Activated CD8-positive, alpha-beta T cell treated with anti-CD3 and anti-CD28 coated beads, Interleukin-2, amount 10 ng/mL, durations not matched to agents 7 days and 5 days (primary cell): ENCODE measurements at places on chromosomes 3 and 15.
A peak's percentile ranks its signal among the peaks of the same experiment; 100 is the strongest.

GRCh38 chr15:91227117-91227516, 127.1 kb downstream of the SV2B start:
- DNase-seq = no peak

DNA sequence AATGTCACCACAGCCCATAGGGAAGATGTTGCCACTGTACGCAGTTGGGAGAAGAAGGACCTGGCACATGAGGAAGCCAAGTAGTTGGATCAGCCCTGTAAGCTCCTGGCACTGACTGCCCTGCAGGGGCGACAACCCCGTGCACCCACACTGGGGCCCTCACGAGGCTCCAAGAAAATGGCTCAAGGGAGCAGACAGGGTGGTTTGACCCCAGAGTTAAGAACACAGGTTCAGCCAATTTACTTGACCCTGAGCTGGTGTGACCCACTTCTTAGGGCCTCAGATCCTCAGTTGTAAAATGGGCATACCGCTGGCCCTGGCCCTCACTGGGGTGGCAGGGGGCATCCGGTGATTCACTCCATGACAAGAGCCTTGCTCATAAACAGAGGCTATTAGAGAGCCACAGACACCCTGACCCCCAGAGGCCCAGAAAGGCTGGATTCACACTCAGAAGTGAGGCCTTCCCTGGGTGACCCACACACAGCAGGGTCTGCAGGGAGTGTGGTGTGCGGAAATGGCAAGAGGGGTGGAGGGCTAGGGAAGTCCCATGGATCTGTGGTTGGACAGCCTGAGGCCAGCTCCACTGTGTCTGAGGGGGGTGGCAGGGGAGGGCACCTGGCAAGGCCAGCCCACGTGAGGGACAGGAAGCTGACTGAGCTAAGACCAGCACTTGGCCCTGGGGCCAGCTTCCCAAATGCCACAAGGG, 1.7 kb upstream of the HHATL start:
- DNase-seq = no peak

- DNase-seq = no peak
Observed at GRCh38 chr3:65508750-65509422, 529.8 kb downstream of the MAGI1 start.

GRCh38 chr15:57609805-57610529, 18.3 kb downstream of the MYZAP start:
- no peak for DNase-seq

- DNase-seq = no peak
Observed at GRCh38 chr15:60708684-60709083, 229.7 kb upstream of the ICE2 start.

- no peak for DNase-seq
Observed at GRCh38 chr15:78082106-78082742, 4.7 kb upstream of the TBC1D2B start.

GRCh38 chr3:5122741-5123706, 932 bp downstream of the ARL8B start:
- peak; percentile 37 for DNase-seq

DNA sequence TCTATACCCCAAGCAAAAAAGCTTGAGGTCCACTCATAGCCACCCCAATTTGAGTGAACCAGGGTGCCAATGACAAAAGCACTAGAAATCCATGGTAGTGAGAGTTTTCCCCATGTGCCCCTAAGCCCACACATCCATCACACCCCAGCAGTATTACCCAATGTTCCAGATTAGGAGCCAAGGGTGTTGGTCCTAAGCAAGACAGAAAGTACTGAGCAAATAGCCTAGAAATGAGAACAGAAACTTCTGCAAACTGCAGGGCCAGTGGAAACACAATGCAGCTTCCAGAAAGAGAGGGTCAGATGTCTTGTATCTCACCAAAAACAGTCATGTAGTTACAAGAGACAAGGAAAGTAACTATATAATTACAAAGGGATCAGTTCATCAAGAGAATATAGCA, 10.9 kb upstream of the OXTR start:
- no peak for DNase-seq

DNA sequence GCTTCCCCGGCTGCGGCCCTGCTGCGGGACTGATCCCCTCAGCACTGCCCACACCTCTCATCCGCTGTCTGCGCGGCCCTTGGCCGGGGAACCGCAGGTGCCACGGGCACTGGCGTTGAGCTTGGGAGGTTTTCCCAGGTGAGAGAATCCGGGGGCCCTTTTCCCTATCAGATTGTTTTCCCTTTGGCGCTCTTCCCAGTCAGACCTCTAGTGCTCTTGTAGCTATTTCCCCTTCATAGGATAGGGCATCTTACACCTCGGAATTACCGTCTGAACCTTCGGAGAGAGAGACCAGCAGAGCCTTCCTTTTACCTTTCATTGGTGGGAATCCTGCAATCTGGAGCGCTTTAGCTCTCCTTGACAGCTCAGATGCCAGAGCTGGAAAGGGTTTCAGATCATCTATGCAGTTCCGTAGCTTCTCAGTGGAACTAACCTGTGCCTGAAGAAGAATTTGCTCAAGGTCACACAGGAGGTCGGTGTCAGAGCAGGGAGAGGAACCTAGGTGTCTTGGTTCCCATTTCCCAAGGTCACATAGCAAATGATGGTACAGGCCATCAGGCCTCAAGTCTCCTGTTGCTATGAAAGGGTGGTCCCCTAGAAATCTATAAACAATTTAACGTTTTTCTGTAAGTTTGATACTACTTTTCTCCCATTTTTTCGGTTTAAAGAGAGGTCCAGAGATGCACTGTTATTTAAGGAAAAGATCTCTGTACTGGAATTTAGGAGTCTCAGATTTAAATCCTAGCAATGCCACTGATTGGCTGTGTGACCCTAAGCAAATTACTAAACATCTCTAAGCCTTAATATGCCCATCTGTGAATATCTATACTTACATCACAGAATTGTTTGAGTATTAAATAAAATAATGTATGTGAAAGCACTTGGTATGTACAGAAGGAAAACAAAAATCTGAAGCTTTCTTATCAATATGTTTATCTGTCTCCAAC, 916 bp downstream of the IDH3A start:
- DNase-seq = no peak

GRCh38 chr15:83064859-83065258, 2.2 kb downstream of the BTBD1 start:
- no peak for DNase-seq

DNA sequence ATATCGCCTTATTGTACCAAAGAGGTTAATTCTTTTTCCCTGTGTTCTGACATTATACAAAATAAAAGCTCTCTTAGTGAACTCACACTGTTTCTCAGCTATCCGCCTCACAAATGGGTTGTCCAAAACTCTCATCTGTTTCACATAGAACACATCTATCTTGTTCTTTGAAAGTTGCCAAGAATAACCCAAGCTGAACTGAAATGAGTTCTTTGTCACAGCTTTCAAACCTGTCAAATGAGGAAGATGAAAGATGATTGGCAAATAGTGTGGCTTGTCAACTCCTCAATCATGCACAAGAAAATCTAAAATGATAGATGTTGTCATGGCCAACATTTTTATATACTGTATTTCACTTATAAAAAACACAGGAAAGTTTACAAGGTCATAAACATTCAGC, 168.1 kb upstream of the OSTN start:
- no peak for DNase-seq

GRCh38 chr15:40344631-40345120, 3.9 kb upstream of the CCDC9B start:
- DNase-seq = peak; percentile 83

DNA sequence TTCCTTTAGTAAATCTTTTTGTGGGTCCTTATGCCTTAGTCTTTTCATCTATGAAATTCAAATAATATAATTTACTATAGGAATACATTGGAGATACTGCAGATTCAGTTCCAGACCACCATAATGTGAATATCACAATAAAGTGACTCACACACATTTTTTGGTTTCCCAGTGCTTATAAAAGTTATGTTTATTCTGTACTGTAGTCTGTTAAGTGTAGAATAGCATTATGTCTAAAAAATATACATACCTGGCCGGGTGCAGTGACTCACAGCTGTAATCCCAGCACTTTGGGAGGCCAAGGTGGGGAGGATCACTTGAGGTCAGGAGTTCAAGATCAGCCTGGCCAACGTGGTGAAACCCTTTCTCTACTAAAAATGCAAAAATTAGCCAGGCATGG, 53.9 kb upstream of the PAQR5 start:
- no peak for DNase-seq

DNA sequence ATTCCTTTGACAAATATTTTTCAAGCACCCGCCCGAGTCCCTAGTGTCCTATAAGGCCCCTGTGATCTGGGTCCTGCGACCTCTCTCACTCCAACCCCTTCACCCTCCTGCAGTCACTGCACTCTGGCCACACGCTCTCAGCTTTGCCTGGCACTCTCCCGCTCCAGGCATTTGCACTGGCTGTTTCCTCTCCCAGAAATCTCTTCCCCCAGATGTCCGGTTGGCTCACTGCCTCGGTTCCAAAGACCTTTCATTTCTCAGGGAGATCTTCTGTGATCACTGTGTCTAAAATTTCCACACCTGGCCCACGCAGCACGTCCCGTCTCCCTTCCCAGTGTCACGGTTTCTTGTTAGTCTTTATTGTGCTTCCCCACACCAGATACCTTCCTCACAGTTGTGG, 97.4 kb downstream of the WNT7A start:
- no peak for DNase-seq

DNA sequence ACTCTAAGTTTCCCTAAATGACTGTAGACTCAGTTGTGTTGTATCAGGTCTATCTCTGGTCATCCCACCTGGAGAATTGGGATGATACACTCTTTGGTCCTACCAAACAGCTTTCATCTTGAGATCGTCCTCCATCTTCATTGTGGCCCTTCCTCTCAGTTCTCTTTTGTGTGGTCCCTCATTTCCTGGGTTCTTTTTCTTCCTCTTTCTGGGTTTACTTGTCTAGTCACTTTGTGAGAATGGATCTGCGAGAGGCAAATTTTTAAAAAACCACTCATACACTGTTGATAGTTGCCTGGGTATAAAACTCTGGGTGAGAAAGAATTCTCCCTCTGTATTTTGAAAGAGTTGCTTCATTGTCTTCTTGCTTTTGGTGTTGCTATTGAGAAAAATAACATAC, 6.0 kb upstream of the AMOTL2 start:
- no peak for DNase-seq

- DNase-seq = no peak
Observed at GRCh38 chr3:20245781-20246180, 59.8 kb upstream of the SGO1 start.

DNA sequence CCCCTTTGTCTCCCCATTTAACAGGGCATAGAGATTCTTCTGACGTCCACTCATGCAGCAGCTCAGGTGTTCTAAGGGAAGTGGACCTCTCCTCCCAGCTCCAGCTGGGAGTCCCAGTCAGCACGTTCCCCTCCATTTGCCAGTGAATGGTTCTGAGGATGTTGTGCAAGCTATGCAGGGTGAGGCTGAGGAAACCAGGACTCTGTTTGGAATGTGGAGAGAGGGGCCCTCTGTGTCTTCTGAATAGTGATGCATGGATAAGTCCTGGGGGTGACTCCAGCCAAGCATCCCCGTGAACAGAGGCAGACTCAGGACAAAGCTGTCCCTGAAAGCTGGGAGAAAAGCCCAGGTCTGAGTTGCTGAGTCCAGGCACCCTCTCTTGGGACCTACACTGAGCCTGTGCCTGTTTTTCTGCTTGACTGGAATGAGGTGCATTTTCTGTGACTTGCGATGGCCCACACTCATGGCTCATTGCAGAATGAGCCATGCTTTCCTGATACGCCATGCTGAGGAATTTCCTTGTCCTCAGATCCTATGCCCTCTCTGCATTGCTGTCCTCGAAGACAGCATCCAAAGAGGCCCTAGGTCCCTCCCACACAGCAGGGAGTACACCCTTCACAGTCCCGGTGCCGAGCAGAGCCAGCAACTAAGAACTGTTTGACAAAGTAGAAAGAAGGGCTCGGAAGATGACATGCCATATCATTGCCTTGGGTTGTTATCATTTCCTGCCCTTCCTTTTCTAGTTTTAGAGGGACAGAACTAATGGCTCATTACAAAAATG, 185.2 kb downstream of the ATP10A start:
- DNase-seq = no peak

DNA sequence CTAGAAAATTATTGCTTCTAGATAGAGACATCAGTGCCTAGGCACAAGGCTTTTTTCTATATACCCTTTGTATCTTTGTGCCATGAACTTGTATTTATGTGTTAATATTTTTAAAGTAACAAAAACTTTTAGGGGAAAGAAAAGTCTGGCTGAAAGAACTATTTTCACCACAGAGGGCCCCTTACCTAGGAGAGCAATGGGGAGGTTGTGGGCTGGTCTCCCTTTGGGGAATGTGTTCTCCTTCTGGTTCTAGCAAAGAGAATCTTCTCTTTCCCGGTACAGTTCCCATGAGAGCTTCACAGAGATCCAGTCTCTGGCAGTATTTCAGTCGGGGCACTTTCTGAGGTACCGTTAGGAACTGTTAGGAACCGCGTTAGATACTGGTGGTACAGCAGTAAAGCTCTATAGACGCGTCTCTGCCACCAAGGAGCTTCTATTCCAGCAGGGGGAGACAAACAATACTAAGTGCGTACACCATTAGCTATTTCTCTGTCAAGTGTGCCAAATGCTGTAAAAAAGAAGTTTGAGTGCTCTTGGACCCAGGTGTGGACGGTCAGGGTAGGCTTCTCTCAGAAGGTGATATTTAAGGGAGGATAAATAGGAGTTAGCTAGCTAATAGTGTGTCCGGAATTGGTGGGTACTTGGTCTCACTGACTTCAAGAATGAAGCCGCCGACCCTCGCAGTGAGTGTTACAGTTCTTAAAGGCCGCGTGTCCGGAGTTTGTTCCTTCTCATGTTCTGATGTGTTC, 4.6 kb upstream of the EPB42 start:
- DNase-seq = peak; percentile 78

DNA sequence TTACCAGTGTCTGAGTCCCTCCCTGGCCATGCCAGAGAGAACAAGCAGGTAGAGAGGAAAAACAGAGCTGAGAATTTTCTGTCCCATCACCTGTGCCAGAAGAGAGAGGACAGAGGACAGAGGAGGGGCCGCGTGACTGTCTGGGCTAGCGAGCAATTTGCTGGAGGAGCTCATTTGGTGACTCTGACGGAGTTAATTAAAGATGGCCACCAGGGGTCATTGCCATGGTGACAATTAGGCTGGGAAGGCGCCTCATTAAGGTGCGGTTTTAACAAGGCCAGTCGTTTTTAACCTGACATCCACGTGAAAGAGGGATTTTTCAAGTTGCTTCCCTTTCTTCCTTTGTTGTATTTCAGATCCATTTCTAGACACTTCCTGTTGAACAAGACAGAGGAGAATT, 72.4 kb downstream of the RHCG start:
- DNase-seq = no peak

DNA sequence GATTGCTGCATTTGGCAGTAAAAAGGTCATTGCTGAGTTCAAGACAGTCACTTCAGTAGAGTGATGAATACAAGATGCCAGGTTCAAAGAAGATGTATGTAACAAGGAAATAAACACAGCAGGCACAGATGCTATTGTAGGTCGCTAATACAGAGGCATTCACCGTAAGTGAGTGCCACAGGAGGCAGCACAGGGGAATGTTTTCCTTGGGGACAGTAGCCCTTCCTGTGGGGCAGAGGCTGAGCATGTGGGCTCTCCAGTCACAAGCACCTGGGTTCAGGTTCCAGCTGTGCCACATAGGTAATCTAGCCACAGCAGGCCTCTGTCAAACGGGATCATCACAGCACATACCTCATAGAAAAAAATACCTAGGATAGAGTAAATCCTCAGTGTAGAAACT, 86.3 kb downstream of the RSL24D1 start:
- DNase-seq = no peak

GRCh38 chr3:157201648-157202278, 41.8 kb upstream of the CCNL1 start:
- no peak for DNase-seq
